ENCODE measurements at places on chromosomes 6 and 20.

DNA sequence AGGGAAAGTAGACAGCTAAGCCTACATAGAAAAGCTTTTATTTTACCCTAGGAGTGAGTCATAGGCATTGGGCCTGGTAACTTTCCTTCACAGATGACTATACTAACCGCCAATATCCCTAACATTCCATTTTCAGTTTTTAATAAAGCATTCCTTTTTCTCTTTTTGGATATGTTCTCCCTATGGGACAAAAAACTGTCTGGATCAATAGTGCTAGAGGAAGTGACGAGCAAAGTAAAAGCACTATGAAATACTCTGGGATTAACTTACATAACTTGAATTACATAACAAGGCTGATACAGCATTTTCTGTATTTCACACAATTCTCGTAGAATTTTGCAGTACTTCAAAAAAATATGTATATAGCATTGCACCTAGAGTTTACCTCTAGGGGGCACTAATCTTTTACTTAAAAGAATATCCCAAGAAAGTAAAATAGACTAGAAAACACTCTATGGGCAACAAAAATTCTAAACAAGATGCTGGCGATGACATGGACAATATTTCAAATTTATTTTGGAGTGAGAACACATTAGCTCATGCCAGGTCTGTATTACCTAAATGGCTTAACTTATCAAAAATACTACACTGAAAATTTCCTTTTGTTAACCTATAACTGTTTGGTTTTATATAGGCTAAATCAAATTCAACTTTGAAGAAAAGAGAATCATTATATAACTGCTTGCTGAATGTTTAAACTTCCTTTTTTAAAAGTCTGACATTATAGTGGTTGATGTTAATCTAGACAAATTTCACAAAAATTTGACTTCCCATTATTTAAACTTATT is 66.3 kb upstream of the DST start:
- no peak for DNase-seq

GRCh38 chr6:36641543-36641942 is 37.0 kb upstream of the CDKN1A start:
- DNase-seq: no peak

DNA sequence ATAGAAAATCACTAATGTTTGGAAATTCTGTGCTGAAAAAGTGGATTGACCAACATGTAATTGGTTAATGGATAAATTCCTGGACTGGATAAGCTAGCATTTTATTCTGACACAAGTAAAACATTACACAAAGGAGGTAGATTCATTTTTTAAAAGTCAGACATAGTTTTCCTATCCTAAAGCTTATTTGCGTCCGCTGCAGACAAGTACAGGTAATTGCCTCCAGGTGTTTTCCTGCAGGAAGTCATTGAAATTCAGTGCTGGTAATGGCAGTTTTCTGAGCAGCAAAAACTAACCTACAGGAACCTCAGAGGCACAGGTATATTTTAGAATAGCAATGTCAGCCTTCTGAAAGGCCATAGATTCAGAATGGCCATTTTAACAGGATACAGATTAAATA is 20.0 kb upstream of the HIVEP1 start:
- no peak for DNase-seq

GRCh38 chr6:53866226-53866625 is 71.4 kb downstream of the LRRC1 start:
- no peak for DNase-seq

DNA sequence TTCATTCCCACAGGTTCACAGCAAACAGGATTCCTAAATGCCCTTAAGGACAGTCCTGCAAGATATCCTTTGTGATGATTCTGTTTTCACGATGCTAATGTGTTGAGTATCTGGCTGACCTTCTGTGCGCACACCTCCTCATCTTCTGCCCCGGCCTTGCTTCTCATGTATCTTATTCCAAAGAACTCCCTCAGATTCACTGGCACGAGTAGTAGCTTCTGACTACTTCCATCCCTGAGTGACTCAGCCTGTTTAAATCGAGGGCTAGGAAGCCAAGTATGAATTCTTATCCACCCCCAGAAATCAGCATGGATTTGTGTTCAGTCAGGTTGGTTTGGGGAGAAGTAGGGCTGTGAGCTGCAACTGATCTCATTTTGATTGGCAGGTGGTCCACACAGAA is 190.2 kb upstream of the SNX9 start:
- no peak for DNase-seq

DNA sequence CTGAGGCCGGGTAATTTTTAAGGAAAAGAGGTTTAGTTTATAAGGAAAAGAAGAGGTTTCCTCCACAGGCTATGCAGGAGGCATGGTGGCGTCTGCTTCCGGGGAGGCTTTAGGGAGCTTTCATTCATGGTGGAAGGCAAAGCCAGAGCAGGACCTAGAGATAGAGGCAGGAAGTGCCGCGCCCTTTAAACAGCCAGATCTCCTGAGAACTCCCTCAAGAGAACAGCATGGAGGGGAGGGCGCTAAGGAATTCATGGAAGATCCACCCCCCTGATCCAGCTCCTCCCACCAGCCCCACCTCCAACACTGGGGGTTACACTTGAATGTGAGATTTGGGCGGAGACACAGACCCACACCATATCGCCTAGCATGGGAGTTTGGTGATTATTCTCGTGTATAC is 13.9 kb upstream of the DACT2 start:
- no peak for DNase-seq

DNA sequence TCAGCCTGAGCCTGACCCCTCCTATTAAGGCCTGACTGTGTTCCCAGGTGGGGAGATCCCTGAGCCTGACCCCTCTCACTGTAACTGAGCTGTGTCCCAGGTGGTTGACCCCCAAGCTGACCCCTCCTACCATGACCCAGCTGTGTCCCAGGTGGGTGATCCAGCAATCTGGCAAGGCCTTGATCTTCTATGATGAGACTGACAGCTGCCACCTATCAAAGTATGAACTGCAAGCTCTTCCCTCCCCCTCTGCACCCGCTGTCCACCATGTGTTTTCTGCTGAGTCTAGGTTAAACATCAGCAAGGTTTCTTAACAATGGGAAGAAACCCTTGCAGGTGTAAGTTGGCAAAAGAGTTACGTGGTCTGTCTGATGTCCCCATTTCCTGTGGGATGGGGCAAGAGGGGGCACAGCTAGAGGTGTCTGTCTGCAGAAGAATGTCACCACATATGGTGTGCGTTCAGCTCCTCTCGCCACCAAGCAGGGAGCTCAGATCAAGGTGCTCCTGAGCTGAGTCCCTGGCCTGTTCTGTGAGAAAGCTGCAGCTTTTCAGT is 5.9 kb downstream of the PXDC1 start:
- no peak for DNase-seq

DNA sequence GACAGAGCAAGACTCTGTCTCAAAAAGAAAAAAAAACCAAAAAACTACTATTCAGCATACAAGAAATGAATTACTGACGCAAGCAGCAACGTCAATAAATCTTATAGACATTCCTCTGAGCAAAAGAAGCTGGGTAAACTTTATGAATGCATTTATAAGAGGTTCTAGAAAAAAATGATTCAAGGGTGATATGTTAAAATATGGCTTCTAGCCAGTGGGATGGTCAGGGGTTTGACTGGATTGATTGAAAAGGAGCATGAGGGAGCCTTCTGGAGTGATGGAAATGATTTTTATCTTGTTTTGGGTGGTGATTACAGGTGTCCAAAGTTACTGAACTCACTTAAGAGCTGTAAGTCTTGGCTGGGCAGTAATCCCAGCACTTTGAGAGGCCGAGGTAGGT is 64.9 kb upstream of the SALL4 start:
- no peak for DNase-seq

GRCh38 chr6:133218852-133219251 is 22.3 kb upstream of the EYA4 start:
- DNase-seq: no peak

DNA sequence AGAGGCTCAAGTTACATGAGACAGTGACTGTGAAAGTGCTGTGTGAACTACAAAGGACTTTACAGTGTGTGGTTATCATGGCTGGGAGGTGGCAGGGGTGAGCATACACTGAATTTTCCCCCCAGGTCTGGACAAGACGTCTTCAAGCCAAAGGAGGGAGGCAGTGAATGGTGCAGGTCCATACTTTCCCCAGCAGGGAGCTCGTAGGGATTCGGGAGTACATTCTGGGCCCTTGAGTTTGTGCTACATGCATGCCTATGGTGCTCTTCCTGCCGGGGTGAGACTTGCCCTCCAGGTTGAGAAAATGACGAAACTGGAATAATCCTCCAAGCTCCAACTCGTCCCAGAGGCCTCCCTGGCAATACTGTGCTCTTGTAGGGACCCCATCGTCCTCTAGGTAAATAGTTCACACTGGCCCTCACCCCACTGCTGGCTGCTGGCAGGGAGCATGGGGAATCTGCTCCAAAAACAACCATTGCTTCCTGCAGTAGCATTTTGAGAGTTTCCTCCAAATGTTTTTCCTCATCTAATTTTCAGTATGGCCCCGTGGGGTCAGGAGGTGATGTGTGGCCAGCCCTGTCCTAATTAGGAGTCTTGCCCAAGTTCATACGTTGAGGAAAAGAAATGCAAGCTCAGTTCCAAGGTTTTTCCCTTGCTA is 57.6 kb downstream of the ZNF831 start:
- no peak for DNase-seq

- no peak for DNase-seq
These were observed 17.1 kb downstream of the ZHX3 start for GRCh38 chr20:41300383-41300782.
